ENCODE measurements at places on chromosomes 6 and 20. TPM values are rescaled to one million over a fixed set of nuclear protein-coding genes. Genes with fewer than 3 reads are reported as not detected.

- peaks cover 27% of the 10 kb centered on the region for H3K27me3 ChIP-seq
- no peak overlapping the region for H3K4me3 ChIP-seq
- H3K27ac ChIP-seq = no peak overlapping the region
- no peaks in the 10 kb centered on the region for H3K4me1 ChIP-seq
- no peaks in the 10 kb centered on the region for H3K36me3 ChIP-seq
These were observed 10.4 kb downstream of the DEFB129 start for GRCh38 chr20:237489-237888.

GRCh38 chr20:5357946-5358345 is 41.2 kb upstream of the PROKR2 start:
- H3K4me3 ChIP-seq = no peak overlapping the region
- H3K27ac ChIP-seq = no peak overlapping the region
- no peak for DNase-seq
- peaks cover 5% of the 10 kb centered on the region for H3K4me1 ChIP-seq
- H3K27me3 ChIP-seq = peaks cover 17% of the 10 kb centered on the region

- peak overlapping the region; percentile 78 for H3K27ac ChIP-seq
- peaks cover 26% of the 10 kb centered on the region for H3K4me1 ChIP-seq
- H3K27me3 ChIP-seq = no peaks in the 10 kb centered on the region
- peaks cover 39% of the 10 kb centered on the region for H3K36me3 ChIP-seq
- H3K4me3 ChIP-seq = no peak overlapping the region
These were observed 38.3 kb downstream of the BCL2L1 start for GRCh38 chr20:31684153-31685015.

- no peaks in the 10 kb centered on the region for H3K36me3 ChIP-seq
- H3K4me3 ChIP-seq = no peak overlapping the region
- DNase-seq = no peak
- H3K27ac ChIP-seq = no peak overlapping the region
- no peaks in the 10 kb centered on the region for H3K4me1 ChIP-seq
These were observed 251.4 kb downstream of the DOK5 start for GRCh38 chr20:54726687-54727300.

DNA sequence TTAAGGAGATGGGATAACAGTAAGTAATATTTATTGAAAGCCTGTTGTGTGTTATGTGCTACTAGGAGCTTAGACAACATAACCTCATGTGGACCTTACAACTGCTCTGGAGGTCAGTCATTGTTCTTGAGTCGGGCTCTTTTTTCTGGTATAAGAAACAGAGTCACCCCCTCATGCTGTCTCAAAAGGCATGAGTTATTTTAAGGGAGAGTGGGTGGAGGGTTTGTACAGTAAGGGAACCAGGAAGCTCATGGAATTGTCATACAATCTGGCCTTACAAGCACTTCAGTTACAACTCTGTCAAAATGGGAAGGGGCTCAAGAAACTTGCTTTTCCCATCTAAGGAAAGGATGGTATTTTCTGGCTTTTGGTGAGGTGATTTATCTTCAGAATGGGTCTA is 16.5 kb upstream of the DSE start:
- H3K4me1 ChIP-seq = peaks cover 2% of the 10 kb centered on the region
- H3K36me3 ChIP-seq = no peaks in the 10 kb centered on the region

Gene CAPN11
- not detected for total RNA-seq

Gene SSTR4
- total RNA-seq = not detected

Gene CST5
- not detected for total RNA-seq

Measured in progenitor cell of endocrine pancreas (in vitro differentiated cells).